Myometrial cell (primary cell): ENCODE measurements at places on chromosomes 7 and 10. TPM values are rescaled to one million over a fixed set of nuclear protein-coding genes. Genes with fewer than 3 reads are reported as not detected.

Gene PHTF2
- 53.5 and 63.1 TPM in 2 replicates for total RNA-seq

Gene RHOBTB1
- 7.5 and 10.3 TPM in 2 replicates for total RNA-seq

Gene DDX21
- total RNA-seq: 45.6 and 59.4 TPM in 2 replicates

Gene CDHR3
- total RNA-seq: 3.7 and 4.0 TPM in 2 replicates

Gene RET
- 0.29 and 0.35 TPM in 2 replicates for total RNA-seq
